NCI-H1694 (cell line): ENCODE measurements at places on chromosomes 16 and 17.

GRCh38 chr16:85308611-85309540, 196.6 kb upstream of the CIBAR2 start:
- no peak for DNase-seq

DNA sequence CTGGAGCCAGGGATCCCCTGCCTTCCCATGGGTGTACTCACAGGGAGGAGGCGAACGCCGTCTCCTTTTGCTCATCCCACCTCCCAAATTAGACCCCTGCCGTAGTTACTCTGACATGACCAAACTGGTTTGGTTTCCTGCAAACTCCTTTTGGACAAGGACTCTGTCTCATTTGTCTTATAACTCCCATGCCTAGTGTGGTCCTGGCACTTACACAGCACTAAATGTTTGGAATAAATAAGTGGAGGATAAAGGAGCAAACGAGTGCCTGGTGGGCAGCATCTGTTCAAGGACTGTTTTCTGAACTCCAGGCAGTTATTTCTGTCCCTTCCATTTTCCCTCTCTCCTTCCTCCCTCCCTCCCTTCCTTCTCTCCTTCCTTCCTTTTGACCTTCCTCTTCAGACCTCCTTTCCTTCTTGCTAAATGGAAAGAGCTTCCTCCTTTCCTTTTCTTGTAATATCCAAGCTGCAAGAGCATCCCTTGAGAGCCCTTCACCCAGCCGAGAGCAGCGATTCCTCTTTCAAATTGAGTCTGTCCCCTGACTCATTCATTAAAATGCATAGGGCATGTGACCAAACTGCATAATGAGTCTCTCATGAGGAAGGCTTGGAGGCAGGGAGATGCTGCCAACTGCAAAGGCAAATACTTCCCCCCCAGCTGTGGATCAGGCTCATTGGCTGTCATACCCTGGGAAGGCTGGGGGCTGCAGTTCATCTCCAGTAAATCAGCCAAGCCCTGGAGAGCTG, 36.8 kb downstream of the CHD9 start:
- DNase-seq: peak; percentile 95

DNA sequence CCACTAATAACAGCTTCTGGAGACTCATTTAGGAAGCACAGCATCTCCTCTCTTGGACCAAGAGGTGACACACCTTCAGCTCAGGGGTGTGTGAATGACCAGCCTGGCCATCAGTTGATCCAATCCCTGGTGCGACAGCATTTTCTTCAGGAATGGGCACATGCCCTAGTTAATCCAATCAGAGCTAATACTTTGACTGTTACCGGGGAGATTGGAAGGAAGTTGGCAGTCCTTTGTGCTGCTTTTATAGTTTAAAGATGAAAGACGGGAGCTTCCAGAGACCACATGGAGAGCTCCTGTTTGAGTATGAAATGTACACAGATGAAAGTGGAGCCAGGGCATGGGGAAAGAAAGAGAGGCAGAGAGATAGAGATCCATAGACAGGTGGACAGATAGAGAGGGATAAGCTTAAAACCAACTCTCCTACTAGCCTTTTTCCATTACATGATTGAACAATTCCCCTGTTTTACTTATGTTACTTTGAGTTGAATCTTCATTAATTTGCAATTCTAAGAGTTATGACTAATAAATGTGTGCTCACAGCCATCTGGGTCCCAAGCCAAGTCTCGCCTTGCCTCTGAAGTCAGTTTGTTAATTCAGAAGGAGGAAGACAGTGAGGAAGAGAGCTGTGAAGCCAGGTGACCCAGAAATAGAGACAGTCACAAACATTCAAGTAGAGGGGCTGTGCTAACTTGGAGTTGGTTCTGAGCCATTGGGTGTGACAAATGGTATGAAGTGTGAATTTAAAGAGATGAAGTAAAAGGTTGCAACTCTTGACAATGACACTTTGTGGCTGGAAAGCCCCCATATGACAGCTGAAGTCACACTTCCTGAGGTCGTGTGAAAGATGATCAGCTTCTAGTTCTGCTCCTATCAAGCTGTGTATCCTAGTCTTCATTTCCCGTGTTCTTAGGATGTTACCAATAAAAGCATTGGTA, 120.0 kb upstream of the GOT2 start:
- DNase-seq: no peak

DNA sequence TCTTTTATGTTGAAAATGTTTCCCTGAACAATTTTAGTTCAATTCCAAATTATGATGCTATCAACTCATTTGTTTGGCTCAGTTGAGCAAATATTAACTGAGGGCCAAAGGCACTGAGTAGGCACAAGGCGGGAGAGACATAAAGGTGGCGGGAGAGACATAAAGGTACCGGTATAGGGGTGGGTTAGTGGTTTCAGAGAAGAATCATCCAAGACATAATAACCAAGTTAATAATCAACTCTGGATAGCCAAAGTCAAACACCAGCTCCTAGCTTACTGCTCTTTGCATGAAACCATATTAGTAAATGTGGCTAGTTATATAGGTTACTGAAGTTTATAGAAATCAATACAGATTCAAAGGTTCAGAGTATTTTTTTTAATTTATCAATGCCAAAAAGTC, 91.7 kb downstream of the RPGRIP1L start:
- no peak for DNase-seq

DNA sequence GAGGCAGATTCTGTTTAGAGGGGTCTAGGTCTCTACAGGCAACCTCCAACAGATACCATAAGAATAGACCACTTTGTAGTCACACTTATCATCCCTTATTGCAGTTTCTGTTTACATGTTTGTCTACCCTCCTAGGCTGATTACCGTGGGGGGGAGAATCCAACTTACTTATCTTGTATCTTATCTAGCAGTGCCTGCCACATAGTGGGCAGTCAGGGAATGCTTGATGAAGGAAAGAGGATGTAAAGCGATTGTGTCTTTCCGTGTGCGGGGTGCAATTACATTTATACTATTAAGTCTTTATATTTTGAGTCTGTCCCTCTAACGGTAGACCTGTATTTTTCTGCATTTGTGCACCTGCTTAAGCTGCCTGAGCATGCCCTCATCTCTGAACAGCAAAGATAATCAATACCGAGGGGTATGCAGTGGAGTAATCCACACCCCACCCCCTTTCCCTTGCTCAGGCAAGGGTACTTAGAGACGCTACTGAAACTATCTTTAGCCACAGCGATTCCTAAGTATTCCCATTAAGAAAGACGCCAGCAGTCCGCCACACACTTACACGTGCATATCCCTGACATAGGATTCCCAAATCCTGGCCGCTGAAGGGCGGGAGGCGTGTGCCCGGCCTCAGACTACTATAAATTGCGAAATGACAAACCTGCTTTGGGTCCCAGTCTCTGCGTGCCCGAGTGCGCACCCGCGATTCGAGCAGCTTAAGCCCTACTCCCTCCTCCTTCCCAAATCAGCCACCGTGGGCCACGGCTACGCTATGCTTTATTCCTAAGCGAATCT, 635 bp upstream of the AATF start:
- peak; percentile 21 for DNase-seq

GRCh38 chr17:58327363-58328194, 1.0 kb downstream of the TSPOAP1 start:
- no peak for DNase-seq

GRCh38 chr17:5241861-5242671, 7.4 kb upstream of the SCIMP start:
- no peak for DNase-seq

DNA sequence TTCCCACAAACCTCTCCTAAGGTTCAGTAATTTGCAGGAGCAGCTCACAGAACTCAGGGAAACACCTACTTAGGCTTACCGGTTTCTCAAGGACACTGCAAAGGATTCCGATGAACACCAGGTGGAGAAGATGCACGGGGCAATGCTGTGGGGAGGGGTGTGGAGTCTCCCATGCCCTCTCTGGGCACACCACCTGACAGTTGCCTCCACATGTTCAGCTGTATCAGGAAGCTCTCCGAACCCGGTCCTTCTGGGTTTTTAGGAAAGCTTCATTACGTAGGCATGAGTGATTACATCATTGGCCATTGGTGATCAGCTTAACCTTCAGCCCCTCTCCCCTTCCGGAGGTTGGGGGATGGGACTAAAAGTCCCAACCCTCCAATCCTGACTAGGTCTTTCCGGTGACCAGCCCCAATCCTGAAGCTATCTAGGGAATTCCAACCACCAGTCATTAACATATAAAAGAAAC, 21.6 kb downstream of the C17orf58 start:
- DNase-seq: no peak

DNA sequence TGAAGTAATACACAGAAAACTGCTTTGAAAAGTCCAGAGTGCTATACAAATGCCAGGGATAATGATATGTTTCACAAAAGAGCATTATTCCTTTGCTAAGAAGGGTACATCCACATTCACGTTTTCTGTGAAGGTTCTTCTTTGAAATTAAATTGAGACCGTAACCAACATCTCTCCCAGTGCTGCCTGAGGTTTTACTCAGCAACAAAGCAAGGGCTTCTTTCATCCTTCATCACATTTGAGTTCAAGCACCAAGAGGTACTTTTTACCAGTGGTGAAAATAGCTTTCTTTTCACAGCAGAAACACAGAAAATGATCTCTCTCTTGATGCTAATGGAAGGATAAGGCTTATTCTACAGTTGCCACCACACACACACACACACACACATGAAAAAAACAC, 113.3 kb downstream of the TOX3 start:
- DNase-seq: no peak

DNA sequence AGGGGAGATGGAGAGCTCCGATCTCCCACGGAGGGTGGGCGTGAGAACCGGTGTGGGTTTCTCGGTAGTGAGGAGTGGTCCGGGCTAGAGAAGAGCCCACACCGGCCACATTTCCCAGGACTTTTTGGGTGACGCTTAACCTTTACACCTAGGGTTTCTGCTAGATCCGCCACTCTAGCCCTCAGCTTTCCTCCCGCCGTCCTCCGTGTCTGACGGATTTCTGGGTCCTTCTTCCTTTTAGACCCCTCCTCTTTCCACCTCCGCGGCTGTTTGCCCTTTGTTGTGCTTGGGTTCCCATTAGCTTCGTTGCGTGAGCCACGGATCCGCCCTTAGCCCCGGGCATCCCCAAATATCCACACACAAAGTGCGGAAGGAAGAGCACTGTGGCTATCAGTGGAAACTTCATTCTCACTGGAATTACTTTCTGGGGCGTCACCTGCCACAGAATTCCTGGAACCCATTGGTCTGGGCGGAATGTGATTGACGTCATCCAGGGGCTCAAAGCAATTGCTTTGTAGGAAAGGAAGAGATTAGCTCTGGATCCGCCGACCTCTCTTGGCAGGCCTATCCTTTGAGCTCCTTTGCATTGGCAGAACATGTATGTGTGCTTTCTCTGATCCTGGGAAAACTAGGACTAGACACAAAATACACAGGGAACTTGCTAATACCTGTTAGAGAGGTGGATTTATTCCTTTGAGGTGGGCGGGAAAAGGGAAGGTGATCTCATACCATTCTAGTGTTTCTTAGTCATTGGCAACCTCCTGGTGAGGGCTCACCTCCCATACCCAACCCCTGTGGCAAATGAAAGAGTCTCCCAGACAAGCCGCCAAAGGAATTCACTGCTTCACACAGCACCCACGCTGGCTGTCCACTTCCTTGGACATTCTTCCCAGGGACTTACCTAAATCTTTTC, 654 bp downstream of the TNFAIP1 start:
- peak; percentile 26 for DNase-seq

GRCh38 chr17:78253946-78254672, 22.7 kb downstream of the TMEM235 start:
- peak; percentile 58 for DNase-seq

GRCh38 chr16:1990351-1991134, 773 bp downstream of the SYNGR3 start:
- DNase-seq: no peak

GRCh38 chr17:31902693-31903092, 1.2 kb upstream of the UTP6 start:
- DNase-seq: no peak
